Naive thymus-derived CD4-positive, alpha-beta T cell (primary cell): ENCODE measurements at places on chromosomes 1 and 21. TPM values are rescaled to one million over a fixed set of nuclear protein-coding genes. Genes with fewer than 3 reads are reported as not detected.
A peak's percentile ranks its signal among the peaks of the same experiment; 100 is the strongest.

The RNASEL gene
- total RNA-seq, result 9.2 TPM

DNA sequence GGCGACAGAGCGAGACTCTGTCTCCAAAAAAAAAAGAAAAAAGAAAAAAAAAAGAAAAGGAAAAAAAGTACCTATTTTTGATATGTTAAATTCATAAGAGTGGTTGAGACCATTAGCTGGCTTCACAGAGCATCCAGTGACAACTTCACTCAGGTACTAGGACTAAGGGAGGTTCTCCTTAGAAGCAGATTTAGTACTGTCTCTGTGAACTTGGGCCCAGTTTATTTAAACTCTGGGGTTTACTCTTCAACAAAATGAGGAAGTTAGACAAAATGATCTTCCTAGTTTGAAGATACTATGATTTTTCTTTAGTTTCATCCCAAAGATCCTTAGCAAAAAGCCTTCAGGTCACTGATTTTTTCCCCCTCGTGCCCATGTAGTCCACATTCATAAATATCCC, 21.2 kb downstream of the MACO1 start:
- no peak for DNase-seq

- no peak for DNase-seq
Measured at GRCh38 chr1:67853704-67854103, 20.4 kb upstream of the GNG12 start.

- DNase-seq, result no peak
Measured at GRCh38 chr1:48665708-48666407, 110.8 kb downstream of the BEND5 start.

DNA sequence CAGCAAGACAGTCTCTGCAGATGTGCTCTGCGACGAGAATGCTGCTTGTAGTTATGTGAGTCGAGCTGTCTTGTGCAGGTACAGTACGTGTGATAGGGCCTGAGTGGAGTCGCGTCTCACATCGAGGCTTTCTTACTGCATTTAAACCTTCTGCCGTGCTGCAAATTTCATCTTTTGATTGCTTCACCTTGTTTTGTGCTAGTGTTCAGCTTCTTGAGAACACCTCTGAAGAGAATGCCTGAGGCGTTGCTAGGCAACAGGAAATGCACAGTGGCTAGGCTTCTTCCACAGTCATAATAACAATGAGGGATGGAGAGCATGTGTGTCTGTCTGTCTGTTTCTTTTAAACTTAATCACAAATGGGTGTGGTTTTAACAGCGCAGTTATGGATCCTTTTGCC, 52.9 kb downstream of the MRPS6 start:
- DNase-seq, result peak; percentile 47

DNA sequence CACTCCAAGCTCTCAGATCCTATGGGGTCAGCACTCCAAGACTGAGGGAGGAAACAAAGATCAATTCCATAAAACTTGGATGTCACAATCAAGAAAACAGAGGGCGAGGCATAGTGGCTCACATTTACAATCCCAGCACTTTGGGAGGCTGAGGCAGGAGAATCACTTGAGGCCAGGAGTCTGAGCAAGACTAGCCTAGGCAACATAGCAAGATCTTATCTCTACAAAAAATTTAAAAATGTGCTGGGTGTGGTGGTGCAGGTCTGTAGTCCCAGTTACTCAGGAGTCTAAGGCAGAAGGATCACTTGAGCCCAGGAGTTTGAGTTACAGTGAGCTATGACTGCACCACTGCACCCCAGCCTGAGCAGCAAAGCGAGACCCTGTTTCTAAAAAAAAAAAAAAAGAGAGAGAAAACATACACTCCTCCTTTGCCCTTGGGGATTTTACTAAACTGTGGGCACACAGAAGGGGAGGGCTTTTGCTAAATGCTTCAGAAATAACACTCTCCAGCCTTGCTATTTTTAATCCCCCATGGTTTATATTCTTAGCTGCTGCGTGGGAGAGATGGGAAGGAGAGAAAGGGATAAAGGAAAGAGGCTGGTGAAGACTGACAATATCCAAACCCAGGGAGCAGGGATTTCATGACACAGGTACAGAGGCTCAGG, 18.1 kb downstream of the ARHGEF2 start:
- DNase-seq, result no peak
